Upper lobe of left lung (tissue), 6 donors: ENCODE measurements at places on chromosomes 4 and X. TPM values are rescaled to one million over a fixed set of nuclear protein-coding genes. Genes with fewer than 3 reads are reported as not detected.

The ALG13 gene
- total RNA-seq, result 63.9 TPM

The RRH gene
- 0.46 TPM for total RNA-seq

The SORCS2 gene
- 28.3 TPM for total RNA-seq

The SSX2B gene
- total RNA-seq, result not detected

The DNAAF6 gene
- total RNA-seq, result not detected

The SSX4 gene
- not detected for total RNA-seq

The PNCK gene
- 0.47 TPM for total RNA-seq

The NUDT10 gene
- total RNA-seq, result 0.46 TPM

The LRP2BP gene
- 1.7 TPM for total RNA-seq

The TSPAN6 gene
- 22.6 TPM for total RNA-seq

The DGAT2L6 gene
- not detected for total RNA-seq

- no peaks in the 10 kb centered on the region for H3K27me3 ChIP-seq
- no peak overlapping the region for H3K4me3 ChIP-seq
- peaks cover 17% of the 10 kb centered on the region for H3K4me1 ChIP-seq
These were observed 2.9 kb downstream of the TBCK start for GRCh38 chr4:106312997-106313522.

DNA sequence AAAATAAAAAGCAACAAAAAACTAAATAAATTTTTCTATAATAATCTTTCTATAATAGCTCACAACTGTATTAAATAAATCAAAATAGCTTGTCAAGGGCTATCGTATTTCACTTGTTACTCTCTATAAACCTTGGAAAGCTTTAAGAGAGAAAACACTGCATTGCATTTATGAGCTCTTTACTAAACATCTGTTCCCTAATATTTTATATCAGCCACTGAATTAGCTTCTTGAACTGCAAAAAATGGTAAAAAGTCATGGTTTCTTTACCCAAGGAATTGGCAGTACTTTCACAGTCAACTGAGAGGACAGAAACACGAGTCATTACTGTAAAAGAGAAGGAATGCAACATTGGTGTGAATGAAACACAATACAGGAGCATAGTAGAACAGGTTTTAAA lies 671.2 kb downstream of the PCDH18 start:
- no peaks in the 10 kb centered on the region for H3K27me3 ChIP-seq
- DNase-seq, result no peak
- no peaks in the 10 kb centered on the region for H3K36me3 ChIP-seq
- H3K27ac ChIP-seq, result no peak overlapping the region
- no peak overlapping the region for H3K4me3 ChIP-seq
- H3K4me1 ChIP-seq, result no peaks in the 10 kb centered on the region

GRCh38 chrX:9942086-9942485 lies 25.1 kb upstream of the CLDN34 start:
- H3K36me3 ChIP-seq, result no peaks in the 10 kb centered on the region
- H3K27me3 ChIP-seq, result no peaks in the 10 kb centered on the region
- DNase-seq, result no peak
- no peak overlapping the region for H3K4me3 ChIP-seq
- no peak overlapping the region for H3K27ac ChIP-seq

GRCh38 chr4:40306226-40306625 lies 28.9 kb upstream of the CHRNA9 start:
- no peak for DNase-seq
- H3K4me3 ChIP-seq, result no peak overlapping the region
- H3K36me3 ChIP-seq, result no peaks in the 10 kb centered on the region
- H3K27ac ChIP-seq, result no peak overlapping the region
- no peaks in the 10 kb centered on the region for H3K27me3 ChIP-seq
- H3K4me1 ChIP-seq, result peaks cover 4% of the 10 kb centered on the region

- H3K36me3 ChIP-seq, result peaks cover 6% of the 10 kb centered on the region
- H3K27ac ChIP-seq, result no peak overlapping the region
- H3K27me3 ChIP-seq, result no peaks in the 10 kb centered on the region
- peaks cover 4% of the 10 kb centered on the region for H3K4me1 ChIP-seq
- DNase-seq, result no peak
These were observed 12.4 kb downstream of the YIPF6 start for GRCh38 chrX:68511255-68511654.

GRCh38 chrX:135006187-135006586 lies 15.4 kb downstream of the SMIM10 start:
- H3K4me3 ChIP-seq, result no peak overlapping the region
- no peak for DNase-seq
- peaks cover 2% of the 10 kb centered on the region for H3K4me1 ChIP-seq
- no peaks in the 10 kb centered on the region for H3K27me3 ChIP-seq

- H3K4me1 ChIP-seq, result peaks cover 17% of the 10 kb centered on the region
- no peak overlapping the region for H3K4me3 ChIP-seq
- H3K27me3 ChIP-seq, result no peaks in the 10 kb centered on the region
- no peak for DNase-seq
These were observed 117.8 kb upstream of the ENPP6 start for GRCh38 chr4:184335520-184335919.

DNA sequence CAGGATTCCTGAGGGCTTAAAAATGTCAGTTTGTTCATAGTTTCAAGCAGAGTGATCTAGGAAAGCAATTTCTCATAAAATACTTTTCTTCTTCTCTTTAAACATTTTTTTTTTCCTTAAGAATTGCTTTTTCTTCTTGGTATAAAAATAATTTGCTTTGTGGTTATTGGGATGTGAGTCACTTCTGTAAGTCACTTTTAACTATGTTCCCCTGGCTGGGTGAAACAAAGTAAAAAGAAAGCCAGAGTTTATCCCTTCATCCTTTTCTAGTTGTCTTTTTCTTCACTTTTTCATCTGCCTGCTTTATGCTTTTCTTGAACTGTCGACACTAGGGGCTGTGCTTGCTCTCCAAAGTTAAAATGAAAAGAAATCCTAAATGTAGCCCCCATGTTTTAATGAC lies 33.5 kb downstream of the ARSJ start:
- no peaks in the 10 kb centered on the region for H3K27me3 ChIP-seq
- no peak overlapping the region for H3K27ac ChIP-seq
- no peaks in the 10 kb centered on the region for H3K4me1 ChIP-seq
- DNase-seq, result no peak
- no peak overlapping the region for H3K4me3 ChIP-seq

GRCh38 chr4:16195209-16195608 lies 31.1 kb downstream of the TAPT1 start:
- peaks cover 42% of the 10 kb centered on the region for H3K4me1 ChIP-seq
- no peaks in the 10 kb centered on the region for H3K27me3 ChIP-seq
- H3K4me3 ChIP-seq, result no peak overlapping the region
- DNase-seq, result no peak
- H3K36me3 ChIP-seq, result peaks cover 13% of the 10 kb centered on the region

DNA sequence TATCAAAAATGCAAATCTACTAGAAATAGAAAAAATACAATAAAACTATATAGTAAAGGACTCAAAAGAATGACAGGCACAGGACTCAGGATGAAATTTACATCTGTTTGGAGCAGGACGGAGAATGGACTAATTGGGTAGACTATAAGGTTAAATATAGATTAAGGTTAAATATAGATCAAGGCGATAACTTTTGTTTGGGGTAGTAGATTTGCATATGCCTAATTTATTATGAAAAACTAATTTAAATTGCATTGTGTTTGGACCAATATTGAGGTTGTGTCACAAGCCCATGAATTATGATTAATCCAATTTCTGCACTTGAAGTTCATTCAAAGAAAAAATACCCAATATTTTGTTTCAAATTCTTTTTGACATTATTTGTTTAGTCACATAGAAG lies 31.0 kb downstream of the MTHFD2L start:
- no peak overlapping the region for H3K27ac ChIP-seq
- no peaks in the 10 kb centered on the region for H3K4me1 ChIP-seq
- H3K27me3 ChIP-seq, result no peaks in the 10 kb centered on the region
- no peaks in the 10 kb centered on the region for H3K36me3 ChIP-seq

GRCh38 chr4:84089652-84090437 lies 409.2 kb downstream of the NKX6-1 start:
- H3K27me3 ChIP-seq, result no peaks in the 10 kb centered on the region
- H3K4me3 ChIP-seq, result no peak overlapping the region

GRCh38 chrX:86348669-86349068 lies 200.4 kb downstream of the DACH2 start:
- no peak for DNase-seq
- H3K27ac ChIP-seq, result no peak overlapping the region
- no peaks in the 10 kb centered on the region for H3K27me3 ChIP-seq
- no peaks in the 10 kb centered on the region for H3K4me1 ChIP-seq
